NCI-H2171 treated with DMSO at 0.1 percent for 48 hours (cell line): ENCODE measurements at places on chromosomes 2 and 18.

GRCh38 chr18:14958701-14959100, 210.7 kb downstream of the ANKRD30B start:
- no peak for DNase-seq

GRCh38 chr2:100073110-100073509, 69.3 kb downstream of the AFF3 start:
- DNase-seq, result no peak

DNA sequence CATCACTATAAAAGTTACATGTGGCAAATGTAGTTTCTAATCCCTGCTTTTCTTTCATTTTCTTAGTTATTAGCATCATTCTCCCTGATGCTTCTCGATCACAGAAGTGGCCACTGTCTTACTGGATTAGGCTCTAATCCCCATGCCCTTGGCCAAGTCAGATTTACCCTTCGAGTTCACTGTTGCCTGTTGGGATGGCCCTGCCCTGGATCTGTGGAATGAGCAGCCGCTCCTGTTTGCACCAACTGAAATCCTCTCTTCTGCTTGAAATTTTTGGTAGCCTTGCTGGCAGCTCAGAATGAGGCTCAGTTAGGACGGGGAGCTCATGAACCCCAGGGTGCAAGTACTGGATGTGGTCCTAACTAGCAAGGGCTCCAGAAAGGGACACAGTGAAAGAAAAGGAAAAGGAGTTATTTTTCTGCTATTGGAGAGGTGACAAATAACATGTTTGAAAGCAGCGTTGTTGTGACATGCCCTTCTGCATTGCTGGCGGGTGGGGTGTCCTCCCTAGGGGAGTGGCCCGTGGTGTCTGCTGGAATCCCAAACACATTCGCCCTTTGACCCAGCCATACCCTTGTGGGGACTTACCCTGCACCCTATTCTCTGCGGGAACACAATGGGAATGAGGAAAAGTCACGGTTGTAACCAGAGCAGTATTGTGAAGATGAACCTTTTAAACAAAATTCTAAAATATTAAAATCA, 34.5 kb downstream of the RBFA start:
- DNase-seq, result no peak

GRCh38 chr2:95023222-95023597, 2.3 kb upstream of the MAL start:
- peak; percentile 19 for DNase-seq

- no peak for DNase-seq
Observed at GRCh38 chr2:182713601-182714000, 2.5 kb upstream of the DNAJC10 start.

DNA sequence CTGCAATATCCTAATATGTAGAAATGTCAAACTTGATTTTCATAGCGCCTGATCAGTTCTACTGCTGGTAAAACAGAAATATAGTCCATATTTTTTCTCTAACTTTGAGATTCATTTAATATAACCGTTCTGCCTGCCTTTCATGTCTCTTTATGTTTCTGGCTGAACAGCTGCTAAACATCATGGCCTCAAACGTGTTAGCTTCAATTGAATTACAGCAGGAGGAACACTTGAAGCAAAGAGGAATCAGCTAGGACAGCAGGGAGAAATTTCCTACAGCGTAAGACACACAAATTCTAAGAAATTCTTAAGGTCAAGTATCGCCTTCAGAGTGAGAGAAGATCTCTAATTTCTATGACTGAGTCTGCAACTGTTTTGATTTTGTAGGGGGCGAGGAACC, 433.2 kb downstream of the FBXO15 start:
- no peak for DNase-seq

- DNase-seq, result no peak
Observed at GRCh38 chr18:31190919-31191318, 28.3 kb upstream of the DSC1 start.

GRCh38 chr2:110120171-110121051, 4.8 kb upstream of the MALL start:
- no peak for DNase-seq

DNA sequence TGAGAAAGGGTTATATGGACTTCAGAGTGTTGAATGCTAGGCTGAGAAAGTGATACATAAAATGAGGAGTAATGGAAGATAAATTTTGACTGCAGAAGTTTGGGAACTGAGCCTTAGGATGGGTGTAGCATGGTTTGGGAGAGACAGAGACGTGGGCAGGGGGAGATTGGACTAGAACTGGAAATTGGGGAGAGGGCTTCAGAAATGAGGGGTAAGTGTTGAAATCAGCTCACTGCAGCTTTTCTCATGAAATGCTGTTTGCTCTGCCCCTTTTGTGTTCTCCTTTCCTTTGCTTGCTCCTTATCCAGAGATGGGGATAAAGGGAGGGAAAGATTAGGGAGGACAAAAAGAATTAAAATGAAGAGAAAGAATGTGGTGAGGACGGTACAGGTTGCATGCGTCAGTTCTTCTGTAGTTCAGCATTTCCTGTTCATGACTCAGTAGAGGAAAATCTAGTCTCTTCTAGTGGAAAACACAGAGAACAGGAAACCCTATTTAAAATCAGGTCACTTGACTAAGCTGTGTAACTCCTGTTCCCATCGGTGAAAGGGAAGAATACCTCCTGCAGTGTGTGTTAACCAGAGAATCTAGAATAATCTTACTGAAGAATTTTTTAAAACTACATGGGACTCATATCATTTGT, 105.6 kb downstream of the CRIM1 start:
- DNase-seq, result no peak

GRCh38 chr2:31246184-31246852, 12.4 kb downstream of the EHD3 start:
- DNase-seq, result no peak

- peak; percentile 68 for DNase-seq
Observed at GRCh38 chr2:74416778-74417177, 4.6 kb downstream of the C2orf81 start.

DNA sequence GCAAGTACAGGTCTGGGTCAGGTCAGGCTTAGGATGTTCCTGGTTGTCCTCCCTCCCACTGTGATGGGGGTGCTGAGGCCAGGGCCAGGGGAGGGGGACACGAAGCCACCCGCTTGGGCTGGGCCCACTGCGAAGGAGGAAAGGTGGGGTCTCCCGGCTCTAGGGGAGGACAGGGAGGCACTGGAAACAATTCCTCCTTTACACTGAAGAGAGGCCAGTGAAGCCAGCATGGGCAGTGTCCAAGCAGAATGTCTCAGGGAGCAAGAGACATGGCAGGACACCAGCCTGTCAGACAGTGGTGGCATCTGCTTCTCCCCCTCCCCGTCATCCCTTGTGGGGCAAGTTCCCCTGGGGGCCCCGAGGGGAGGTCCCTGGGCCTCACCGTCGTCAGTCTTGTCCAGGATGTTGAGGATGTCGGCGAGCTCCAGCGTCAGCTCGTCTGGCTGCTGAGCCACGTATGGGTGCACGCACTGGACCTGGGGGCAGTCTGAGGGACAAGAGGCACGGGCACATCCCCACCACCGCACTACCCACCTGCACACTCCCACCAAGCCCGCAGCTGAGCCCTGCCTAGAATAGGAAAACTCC, 10.8 kb downstream of the SNORC start:
- DNase-seq, result no peak

GRCh38 chr18:55778788-55779690, 191.0 kb upstream of the TCF4 start:
- DNase-seq, result peak; percentile 14

- no peak for DNase-seq
Observed at GRCh38 chr2:189685540-189686229, 11.2 kb downstream of the ANKAR start.

- DNase-seq, result no peak
Observed at GRCh38 chr2:30336978-30337841, 105.9 kb downstream of the LBH start.

- DNase-seq, result no peak
Observed at GRCh38 chr2:15763106-15763821, 171.6 kb downstream of the DDX1 start.

GRCh38 chr2:194602750-194603149, 1054.3 kb upstream of the SLC39A10 start:
- DNase-seq, result no peak

DNA sequence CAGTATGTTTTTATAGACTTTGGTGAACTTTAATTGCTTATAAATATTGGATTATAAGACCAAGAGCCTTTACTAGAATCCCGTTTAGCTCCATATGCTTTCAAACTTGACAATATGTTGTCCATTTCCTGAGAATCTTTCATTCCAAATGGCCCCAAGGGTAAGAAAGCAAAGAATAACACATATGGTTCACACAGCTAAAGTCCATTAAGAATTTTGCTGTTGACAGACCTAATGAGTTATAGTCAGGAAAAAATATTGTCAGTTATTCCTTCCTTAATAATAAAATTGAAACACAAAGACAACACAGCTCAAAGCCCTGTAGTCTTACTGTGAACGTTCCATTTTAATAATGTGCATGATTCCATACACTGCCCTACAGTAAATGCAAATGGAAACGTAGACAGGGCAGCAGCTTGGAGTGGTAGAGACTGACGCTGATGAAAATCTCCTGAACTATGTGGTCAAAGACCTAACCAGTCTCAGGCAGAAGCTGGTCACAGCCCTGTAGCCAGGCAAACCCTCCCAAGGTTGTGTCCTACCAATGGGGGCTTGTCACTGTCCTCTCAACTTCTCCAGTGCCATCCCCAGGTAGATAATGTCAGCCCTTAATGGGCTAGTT, 49.0 kb upstream of the ATIC start:
- DNase-seq, result no peak

DNA sequence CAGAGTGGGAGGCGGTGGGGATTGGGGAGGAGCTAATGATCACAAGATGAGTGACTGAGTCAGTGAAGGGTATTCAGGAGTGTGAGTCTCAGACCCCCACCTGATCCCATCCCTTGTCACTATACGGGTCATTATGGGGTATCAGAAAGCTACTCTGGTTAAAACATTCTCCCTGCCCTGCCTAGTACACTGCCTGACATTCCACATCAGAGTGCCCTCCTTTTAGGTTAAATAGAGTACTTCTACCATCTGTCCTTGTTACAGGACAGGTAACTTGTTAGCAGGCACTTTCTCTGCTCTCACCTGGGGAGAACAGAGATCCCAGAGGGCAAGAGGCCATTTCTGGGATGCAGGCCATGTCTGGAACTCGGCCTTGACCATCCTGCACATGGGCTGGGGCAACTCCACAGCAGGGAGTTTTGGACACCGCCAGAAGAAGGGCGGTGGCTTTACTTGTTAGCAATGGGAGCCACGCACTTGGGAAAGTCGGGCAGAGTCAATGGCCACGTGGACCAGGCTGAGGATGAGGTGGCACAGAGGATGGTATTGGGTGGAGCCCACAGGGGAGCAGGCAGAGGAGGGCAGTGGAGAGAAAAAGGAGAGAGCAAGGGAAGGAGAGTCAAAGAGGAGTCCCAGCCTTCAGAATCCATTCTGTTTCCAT, 98.5 kb downstream of the CELF4 start:
- DNase-seq, result no peak
